Activated naive CD4-positive, alpha-beta T cell treated with anti-CD3 and anti-CD28 coated beads, Interleukin-2, amount 50 U/mL, for 72 hours (primary cell): ENCODE measurements at places on chromosomes 5 and 9.

- no peak for DNase-seq
Observed at GRCh38 chr5:15521381-15522186, 21.6 kb downstream of the FBXL7 start.

DNA sequence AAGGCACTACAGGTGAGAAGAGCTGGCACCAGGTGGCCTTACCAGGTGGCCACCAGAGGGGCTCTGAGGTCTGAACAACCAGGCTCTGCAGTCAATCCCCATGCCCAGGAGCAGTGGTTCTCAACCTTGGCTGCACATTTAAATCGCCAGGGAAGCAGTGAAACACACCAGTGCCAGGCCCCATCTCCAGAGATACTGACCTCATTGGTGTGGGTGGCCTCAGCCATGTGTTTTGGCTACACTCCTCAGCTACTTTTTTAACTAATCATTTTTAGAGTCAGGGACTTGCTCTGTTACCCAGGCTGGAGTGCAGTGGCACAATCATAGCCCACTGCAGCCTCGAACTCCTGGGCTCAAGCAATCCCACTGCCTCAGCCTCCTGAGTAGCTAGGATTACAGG, 56.0 kb downstream of the GABBR2 start:
- DNase-seq, result no peak

DNA sequence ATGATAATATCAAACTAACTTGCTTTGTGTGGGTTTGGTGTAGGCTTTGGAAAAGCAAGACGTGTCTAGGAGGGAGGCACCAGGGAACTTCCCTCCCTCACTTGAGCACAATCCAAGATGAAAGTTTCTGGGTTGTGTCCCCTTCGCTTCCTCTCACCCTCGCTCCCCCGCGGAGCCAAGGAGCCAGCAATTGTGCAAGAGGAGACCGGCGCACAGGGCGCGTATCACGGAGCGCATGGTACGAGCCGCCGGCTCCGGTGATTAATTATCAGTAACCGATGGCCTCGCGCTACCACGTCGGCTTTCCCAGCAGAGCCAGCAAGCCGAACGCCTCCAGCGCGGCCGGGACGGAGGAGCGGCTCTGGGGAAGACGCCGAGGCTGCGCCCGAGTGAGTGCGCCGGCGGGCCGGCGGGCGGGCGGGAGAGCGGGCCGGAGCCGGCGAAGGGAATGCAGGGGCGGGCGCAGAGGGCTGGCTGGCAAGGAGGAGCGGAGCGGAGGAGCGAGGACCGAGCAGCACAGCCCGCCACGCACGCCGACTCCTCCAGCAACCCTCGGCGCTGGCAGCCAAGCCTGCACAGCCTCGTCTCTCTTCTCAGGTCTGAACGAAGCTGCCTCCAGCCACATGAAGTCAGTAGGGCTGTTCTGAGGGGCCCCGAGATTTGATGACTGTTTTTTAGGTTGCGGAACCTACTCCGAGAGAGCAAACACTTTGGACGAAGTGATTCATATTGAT, 143.6 kb downstream of the BNC2 start:
- no peak for DNase-seq

DNA sequence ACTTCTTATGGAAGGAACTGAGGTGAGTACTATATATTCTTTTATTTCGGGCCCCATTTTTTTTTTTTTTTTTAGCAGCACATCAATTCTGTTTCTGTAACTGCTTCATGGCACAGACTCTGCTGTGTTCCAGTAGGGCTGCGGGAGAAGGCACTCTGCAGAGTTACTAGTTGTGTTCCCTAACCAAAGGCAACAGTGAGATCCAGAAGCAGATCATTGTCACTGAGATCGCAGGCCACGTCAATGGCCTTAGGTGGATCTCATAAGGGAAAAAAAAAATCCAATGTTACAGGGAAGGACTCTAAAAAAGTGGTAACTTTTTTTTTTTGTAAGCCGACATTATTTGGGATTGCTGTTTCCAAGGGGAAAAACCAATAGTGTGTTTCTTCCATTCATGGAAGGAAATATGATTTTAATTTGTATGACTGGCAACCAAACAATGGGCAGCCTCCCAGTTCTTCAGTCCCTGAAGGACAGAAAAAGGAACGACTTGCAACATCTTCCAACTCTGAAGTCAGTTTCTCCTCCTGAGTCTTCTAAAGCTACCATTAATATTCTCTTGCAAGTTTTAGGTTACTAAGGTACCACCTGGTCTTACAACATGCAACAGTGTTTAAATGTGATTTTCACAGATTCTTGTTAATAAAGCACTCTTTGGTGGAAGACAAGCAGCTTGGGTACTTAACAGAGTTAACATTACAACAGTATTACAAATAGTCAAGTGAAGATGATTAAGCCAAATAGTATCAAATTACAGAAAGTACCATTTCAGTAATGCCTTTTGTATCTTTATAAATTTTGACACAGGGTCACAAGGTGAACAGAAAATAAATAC, 52.8 kb downstream of the HABP4 start:
- DNase-seq, result no peak

GRCh38 chr5:4440536-4440935, 699.6 kb upstream of the ADAMTS16 start:
- no peak for DNase-seq

GRCh38 chr9:97564291-97565175, 63.1 kb downstream of the TMOD1 start:
- peak; percentile 31 for DNase-seq

- no peak for DNase-seq
Observed at GRCh38 chr5:146066968-146067367, 38.4 kb downstream of the PLAC8L1 start.

DNA sequence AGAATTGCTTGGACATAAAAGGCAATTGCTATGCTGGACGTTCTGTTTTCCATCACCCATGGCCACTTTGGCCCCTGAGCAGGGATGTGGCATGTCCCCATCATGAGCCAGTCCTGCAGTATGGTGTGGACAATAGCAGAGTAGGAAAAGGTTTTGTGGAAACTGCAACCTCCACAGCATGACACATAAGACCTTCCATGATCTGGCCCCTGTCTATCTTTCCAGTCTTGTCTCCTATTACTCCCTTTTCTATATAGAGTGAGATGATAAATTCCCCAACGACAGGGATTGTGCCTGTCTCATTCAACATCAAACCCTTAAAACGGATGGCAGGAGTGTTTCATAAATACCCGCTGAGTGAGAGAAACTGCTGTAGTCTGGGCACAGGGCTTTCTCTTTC, 174.7 kb upstream of the PTCH1 start:
- DNase-seq, result no peak

GRCh38 chr9:97470076-97470475, 31.4 kb upstream of the TMOD1 start:
- DNase-seq, result no peak

DNA sequence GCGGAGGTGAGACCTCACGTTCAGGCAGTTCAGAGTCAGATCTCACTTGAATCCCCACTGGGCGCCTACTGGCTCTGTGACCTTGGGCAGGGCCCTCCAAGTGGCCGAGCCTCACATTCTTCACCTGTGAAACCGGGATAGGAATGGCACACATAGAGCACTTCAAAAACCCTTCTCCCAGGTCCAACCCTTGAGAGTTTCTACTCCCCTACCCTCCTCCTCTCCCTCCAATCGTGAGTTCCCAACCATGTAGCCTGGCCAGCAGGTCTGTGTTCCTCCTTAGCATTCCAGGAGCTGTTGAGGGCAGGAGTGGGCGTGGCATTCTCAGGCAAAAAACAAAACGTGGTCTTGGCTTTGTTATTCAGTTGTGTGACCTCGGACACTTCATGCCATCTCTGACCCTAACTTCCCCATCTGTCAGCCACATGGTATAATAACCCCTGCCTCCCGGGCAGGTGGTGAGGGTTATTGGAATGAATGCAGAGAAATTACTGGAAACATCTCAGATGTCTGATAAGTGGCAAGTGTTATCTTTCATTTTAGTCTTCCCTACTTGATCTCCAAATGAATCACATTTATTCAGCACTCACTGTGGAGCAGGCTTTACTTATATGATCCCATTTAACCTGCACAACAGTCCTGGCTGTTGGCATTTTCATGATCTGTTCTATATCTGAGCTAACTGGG, 112.8 kb upstream of the BOD1 start:
- DNase-seq, result no peak

GRCh38 chr5:35227720-35228119, 2.6 kb downstream of the PRLR start:
- no peak for DNase-seq

GRCh38 chr9:131728546-131728910, 11.3 kb downstream of the RAPGEF1 start:
- no peak for DNase-seq

DNA sequence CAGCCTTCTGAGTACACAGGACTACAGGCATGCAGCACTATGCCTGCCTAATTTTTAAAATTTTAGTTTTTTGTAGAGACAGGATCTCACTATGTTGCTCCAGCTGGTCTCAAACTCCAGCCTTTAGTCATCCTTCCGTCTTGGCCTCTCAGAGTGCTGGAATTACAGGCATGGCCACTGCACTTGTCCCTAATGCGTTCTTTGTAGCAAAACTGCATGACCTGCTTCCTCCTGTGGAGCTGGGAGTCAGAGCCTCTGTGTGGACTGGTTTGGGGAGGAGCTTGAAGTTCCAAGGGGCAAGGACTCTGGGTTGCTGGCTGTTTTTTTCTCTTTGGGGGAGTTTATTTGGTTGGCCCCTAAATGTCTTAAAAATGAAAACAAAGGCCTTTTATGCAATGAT, 22.7 kb upstream of the ANKRD34B start:
- no peak for DNase-seq

GRCh38 chr9:131876486-131876885, 136.6 kb upstream of the RAPGEF1 start:
- no peak for DNase-seq

DNA sequence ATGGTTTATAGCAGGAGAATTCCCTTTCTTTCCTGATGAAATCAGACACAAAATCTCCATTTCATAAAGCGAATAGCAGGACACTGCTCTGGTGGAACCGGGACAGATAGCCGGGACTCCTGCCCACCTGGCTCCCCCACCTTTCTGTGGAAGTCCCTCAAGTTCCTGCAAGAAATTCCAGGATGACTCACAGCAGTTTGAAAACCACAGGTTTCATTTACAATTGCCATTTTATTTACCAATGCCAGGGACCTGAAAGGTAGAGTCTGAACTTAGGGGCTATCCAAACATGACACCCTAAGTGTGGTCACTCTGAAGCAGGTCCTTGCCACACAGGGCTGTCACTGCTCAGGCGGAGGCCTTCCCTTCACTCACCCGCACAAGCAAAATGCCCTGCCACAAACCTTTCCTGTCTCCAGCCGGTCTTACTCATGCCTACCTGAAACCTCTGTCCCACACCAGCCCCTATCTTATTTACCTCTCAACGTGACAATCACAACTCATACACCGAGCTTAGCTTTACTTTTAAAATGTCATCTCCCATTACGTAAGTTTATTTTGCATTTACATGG, 63.3 kb upstream of the TAF1L start:
- no peak for DNase-seq

DNA sequence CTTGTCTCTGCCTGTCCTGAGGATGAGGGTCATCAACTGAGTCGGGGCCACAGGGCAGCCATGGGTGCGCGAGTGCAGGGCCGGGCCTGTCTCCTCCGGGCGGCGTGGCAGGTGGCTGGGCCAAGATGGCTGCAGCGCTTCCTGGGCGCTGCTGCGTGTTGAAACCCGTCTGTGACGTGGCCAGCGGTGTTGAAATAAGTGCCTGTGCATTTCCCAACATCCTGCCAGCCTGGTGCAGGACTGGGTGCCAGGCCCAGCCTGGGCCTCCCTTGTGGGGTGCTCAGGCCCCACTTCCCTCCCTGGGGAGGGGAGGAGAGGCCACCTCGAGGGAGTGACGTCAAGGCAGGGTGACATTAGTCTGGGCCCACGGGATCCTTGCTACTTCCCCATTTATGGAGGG, 45.5 kb downstream of the RXRA start:
- DNase-seq, result no peak

- DNase-seq, result no peak
Observed at GRCh38 chr9:121638399-121638798, 13.0 kb upstream of the DAB2IP start.

DNA sequence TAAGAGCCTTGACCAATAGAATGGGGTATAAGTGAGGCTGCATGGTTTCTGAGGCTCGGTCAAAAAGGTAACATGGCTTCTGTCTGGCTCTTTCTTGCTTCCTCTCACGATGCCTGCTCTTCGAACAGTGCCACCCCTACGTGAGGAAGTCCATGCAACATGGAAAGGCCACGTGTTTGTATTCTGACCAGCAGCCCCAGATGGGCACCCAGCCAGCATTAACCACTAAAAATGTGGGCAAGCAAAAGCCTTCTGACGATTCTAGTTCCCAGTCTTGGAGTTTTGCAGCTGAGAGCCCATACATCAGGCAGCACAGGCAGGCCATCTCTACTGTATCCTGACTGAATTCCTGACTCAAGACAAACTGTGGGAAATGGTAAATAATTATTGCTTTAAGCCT, 24.2 kb upstream of the NREP start:
- DNase-seq, result no peak

GRCh38 chr5:175056831-175057230, 332.4 kb downstream of the MSX2 start:
- DNase-seq, result no peak
